Thyroid gland (tissue), 4 donors: ENCODE measurements at places on chromosomes 13 and 19. TPM values are rescaled to one million over a fixed set of nuclear protein-coding genes. Genes with fewer than 3 reads are reported as not detected.
A peak's percentile ranks its signal among the peaks of the same experiment; 100 is the strongest.

Gene CBARP
- 3.2 TPM for total RNA-seq

Gene MTRF1
- 9.3 TPM for total RNA-seq

- no peaks in the 10 kb centered on the region for H3K36me3 ChIP-seq
- H3K27me3 ChIP-seq: no peaks in the 10 kb centered on the region
- no peak overlapping the region for H3K4me3 ChIP-seq
- peaks cover 16% of the 10 kb centered on the region for H3K4me1 ChIP-seq
- no peak overlapping the region for H3K27ac ChIP-seq
- DNase-seq: no peak
These were observed 35.0 kb downstream of the FAM124A start for GRCh38 chr13:51257187-51257586.

DNA sequence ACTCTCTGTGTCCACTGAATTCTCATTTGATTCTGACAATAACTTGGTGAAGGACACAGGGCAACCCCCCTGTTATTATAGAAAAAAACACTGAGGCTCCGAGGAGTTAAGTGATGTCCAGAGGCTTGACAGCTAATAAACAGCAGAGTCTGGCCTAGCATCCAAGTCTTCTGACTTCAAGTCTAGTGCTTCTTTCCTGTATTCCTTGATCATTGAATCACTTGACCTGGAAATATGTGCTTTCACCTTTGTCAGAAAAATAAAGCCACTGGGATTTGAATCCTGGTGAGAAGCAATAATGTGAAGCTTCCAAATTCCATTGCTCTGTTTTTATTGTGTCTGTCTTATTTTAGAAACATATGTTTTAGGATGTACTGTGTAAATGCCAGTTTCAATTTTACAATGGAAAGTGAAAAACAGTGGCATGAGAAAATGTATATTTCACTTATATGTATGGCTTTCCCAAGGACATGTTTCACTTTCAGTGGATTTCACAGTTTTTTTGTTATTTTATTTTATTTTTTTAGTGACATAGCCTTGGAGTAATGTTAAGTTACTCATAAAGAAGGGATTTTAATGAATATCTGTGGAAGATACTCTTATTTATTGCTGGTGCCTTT is 190.2 kb downstream of the GPC6 start:
- H3K4me3 ChIP-seq: no peak overlapping the region
- H3K4me1 ChIP-seq: no peaks in the 10 kb centered on the region
- H3K27ac ChIP-seq: no peak overlapping the region

DNA sequence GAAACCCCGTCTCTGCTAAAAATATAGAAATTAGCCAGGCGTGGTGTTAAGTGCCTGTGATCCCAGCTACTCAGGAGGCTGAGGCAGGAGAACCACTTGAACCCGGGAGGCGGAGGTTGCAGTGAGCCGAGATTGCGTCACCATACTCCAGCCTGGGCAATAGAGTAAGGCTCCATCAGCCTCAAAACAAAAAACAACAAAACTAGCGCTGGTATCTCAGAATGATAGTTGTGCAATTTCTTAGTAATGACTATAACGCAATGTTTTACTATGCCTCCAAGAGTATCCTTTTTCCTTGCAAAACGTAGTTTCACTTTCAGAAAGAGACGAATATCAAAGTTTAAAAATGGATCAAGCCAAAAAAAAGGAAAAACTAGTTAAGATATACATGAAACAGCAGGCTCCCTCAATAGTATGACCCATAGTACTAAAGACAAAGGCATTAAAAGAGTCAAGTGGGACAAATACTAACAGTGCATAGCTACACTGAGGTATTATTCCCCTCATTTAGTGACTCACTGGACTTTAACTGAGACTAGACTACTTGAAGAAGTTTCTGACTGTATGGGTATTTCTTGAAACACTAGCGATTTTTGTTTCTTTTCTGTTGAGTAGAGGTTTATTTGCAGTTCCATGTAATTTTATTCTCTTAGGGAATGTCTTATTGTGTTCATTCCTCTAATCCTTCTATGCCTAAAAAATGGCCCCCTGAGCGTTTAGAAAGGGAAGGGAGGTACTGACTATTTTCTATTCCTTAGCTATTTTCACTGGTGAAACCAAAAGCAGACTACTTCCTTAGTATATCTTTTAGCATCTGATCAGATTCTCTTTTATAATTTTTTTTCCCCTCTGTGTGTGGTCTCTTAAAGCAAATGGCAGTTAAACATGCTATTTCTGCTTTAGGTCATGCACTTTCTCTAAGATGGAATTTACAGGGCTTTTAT is 10.4 kb upstream of the ITM2B start:
- no peak overlapping the region for H3K4me3 ChIP-seq
- DNase-seq: no peak
- peaks cover 16% of the 10 kb centered on the region for H3K4me1 ChIP-seq
- H3K36me3 ChIP-seq: no peaks in the 10 kb centered on the region
- H3K27me3 ChIP-seq: no peaks in the 10 kb centered on the region
- H3K27ac ChIP-seq: peak overlapping the region; percentile 69

DNA sequence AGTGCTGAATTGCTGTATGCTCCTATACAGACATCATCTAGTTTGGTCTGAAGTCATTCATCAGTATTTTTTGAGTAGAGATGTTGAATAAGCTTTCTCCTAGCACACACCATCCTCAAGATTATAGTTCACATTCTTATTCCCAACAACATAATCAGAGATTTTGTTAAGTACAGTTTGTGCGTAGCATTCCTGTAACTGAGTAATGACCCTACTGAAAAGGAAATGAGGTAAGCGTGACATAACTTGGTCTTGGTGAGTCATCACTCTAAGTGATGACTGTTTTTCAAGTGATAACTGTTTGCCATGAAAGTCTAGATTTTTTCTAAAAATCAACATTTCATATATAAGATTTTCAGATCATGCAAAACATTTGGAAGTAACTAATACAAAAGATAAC is 18.5 kb upstream of the FAM216B start:
- no peaks in the 10 kb centered on the region for H3K36me3 ChIP-seq
- no peak overlapping the region for H3K4me3 ChIP-seq
- no peak for DNase-seq
- no peak overlapping the region for H3K27ac ChIP-seq
- no peaks in the 10 kb centered on the region for H3K4me1 ChIP-seq

DNA sequence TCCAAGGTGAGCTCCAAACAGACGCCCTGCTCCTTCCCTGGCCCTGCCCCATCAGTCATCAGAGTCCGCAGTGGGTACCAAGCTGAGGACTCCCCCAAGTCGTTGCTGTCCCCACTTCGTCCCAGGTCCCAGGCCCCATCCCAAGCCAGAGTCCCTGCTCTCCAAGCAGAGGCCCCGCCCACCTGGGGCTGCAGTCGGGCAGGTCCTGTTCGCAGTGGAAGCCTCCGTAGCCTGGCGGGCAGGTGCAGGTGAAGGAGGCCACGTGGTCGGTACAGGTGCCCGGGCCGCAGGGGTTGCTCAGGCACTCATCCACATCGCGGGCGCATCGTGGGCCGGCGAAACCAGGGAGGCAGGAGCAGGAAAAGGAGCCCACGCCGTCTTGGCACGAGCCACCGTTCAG is 19.4 kb downstream of the NOTCH3 start:
- no peaks in the 10 kb centered on the region for H3K36me3 ChIP-seq
- DNase-seq: no peak
- no peak overlapping the region for H3K4me3 ChIP-seq

DNA sequence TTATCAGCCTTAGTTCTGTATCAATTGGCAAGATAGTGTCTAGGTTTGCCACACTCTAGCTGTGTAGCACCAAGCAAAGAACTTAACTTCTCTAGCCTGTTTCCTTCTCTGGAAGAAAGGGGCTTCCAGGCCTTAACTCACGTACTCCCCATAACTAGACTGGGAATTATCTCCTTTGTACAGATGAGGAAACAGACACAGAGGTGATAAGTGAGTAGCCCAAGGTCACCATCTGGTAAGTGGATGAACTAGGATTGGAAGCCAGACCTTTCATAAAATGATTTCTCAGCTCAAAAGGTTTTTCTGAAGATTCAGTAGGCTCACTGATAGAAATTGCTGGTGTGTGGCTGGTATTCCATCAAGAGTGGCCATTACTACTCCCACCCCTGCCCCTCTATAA is 3.1 kb downstream of the ZNF428 start:
- no peaks in the 10 kb centered on the region for H3K27me3 ChIP-seq
- no peak for DNase-seq
- H3K4me1 ChIP-seq: peaks cover 10% of the 10 kb centered on the region
- H3K27ac ChIP-seq: no peak overlapping the region
- H3K4me3 ChIP-seq: no peak overlapping the region
- peaks cover 8% of the 10 kb centered on the region for H3K36me3 ChIP-seq

- no peak overlapping the region for H3K27ac ChIP-seq
- no peaks in the 10 kb centered on the region for H3K4me1 ChIP-seq
- no peak for DNase-seq
- no peaks in the 10 kb centered on the region for H3K27me3 ChIP-seq
- H3K36me3 ChIP-seq: no peaks in the 10 kb centered on the region
These were observed 10.6 kb upstream of the MTRF1 start for GRCh38 chr13:41273831-41274441.

DNA sequence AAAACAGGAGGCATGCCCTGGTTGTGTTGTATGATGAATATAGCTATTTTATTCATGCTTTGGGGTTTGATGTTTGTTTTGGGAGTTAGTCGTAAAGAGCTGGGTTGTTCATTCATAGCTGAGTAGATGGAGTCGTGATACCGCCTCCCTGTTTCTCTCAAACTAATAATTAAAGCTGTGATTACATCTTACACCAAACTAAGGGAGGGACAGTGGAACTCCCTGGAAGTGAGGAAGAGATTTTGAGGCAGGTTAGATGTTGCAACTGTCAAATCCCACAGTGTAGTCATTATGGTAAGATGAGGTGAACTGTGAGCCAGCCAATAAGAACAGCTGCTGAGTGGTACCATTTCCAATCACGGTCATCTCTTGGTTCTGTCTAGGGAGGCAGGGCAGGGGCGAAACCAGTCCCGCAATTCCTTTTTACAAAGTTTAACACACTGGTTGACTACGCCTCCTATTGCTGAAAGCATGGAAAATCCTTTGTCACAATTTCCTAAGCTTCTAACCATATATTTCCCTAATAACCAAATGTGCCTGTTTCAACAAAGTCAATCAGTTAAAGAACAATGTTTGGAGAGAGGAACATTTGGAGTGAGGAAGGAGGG is 207.6 kb upstream of the SERP2 start:
- H3K4me1 ChIP-seq: peaks cover 6% of the 10 kb centered on the region
- no peaks in the 10 kb centered on the region for H3K36me3 ChIP-seq
- no peak overlapping the region for H3K4me3 ChIP-seq
- H3K27ac ChIP-seq: no peak overlapping the region
- no peaks in the 10 kb centered on the region for H3K27me3 ChIP-seq
- DNase-seq: no peak

DNA sequence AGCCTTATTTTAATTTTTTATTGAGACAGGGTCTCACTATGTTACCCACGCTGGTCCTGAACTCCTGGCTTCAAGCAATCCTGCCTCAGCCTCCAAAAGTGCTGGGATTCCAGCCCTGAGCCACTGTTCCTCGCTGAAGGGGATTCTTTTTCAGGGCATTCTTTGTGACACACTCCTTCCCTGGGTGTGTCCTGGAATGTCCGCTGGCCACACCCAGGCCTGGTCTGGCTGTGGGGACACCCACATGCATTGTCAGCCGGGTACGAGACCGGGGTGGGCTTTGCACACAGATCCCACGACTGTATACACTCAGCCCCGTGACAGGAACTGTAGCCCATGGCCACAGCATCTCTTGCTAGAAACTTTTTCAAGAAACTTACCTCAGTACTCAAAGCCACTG is 34.4 kb upstream of the GATAD2A start:
- no peak overlapping the region for H3K27ac ChIP-seq
- peaks cover 12% of the 10 kb centered on the region for H3K4me1 ChIP-seq
- H3K36me3 ChIP-seq: no peaks in the 10 kb centered on the region
- H3K27me3 ChIP-seq: no peaks in the 10 kb centered on the region

DNA sequence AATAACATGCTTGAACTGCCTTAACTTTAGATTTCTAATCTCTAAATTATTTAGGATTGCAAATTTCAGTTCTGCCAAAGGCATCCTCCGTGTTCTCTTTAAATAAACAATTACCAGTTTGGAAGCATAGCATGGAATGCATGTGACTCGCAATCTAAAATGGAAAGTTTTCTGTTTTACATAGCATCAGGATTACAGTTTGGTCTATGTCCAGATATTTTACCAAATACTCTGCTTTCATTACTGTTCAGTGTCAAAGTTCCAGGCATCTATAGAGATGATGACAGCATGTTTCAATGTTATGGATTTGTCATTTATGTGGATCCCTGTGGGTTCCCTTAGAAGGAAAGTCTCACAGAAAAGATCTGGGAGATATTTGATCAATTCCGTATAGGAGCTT is 16.8 kb downstream of the FLT1 start:
- DNase-seq: no peak
- no peaks in the 10 kb centered on the region for H3K4me1 ChIP-seq
- no peak overlapping the region for H3K4me3 ChIP-seq
- no peaks in the 10 kb centered on the region for H3K36me3 ChIP-seq
- no peaks in the 10 kb centered on the region for H3K27me3 ChIP-seq
- H3K27ac ChIP-seq: no peak overlapping the region

GRCh38 chr13:76813000-76813691 is 73.1 kb downstream of the KCTD12 start:
- H3K4me1 ChIP-seq: no peaks in the 10 kb centered on the region
- H3K27ac ChIP-seq: no peak overlapping the region
- H3K27me3 ChIP-seq: no peaks in the 10 kb centered on the region
- H3K36me3 ChIP-seq: no peaks in the 10 kb centered on the region

- peaks cover 52% of the 10 kb centered on the region for H3K36me3 ChIP-seq
- H3K4me1 ChIP-seq: no peaks in the 10 kb centered on the region
- no peak overlapping the region for H3K27ac ChIP-seq
- H3K27me3 ChIP-seq: no peaks in the 10 kb centered on the region
- no peak for DNase-seq
These were observed 23.1 kb downstream of the PNPLA6 start for GRCh38 chr19:7558667-7559066.

DNA sequence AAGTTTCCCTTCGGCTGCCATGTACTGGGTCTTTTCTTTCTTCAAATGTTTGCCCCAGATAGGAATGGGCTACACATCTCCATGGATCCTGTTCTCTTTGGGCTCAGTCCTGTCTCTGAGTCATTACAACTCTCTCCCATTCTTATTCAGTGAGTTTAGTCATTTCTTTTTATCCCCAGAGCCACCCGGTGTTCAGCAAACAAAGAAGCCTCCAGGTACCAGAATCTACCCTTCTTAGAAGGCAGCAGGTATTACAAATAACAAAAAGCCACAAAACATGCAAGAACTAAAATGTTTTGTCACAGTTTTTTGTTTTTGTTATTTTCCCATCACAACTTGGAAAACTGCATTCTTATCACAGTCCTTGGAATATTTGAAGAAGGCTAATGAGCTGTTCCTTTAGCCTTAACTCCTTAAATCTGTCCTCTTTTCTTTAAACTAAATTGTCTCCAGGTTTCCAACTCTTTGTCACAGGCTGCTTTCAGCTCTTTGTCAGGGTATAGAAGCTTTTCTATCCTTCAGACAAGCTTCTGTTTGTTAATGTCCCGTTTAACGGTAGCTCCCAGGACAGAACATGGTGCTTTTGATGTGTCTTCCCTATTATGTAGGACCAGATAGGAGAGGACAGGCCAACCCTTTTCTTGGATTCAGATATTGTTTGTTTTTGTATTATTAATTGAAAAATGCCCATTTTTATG is 215.5 kb upstream of the HTR2A start:
- H3K4me1 ChIP-seq: no peaks in the 10 kb centered on the region
- H3K36me3 ChIP-seq: no peaks in the 10 kb centered on the region
- DNase-seq: no peak
- H3K4me3 ChIP-seq: no peak overlapping the region
- H3K27ac ChIP-seq: no peak overlapping the region
